ENCODE measurements at places on chromosomes 2 and 18.

GRCh38 chr18:26290385-26290784 lies 64.1 kb downstream of the TAF4B start:
- no peak for DNase-seq

DNA sequence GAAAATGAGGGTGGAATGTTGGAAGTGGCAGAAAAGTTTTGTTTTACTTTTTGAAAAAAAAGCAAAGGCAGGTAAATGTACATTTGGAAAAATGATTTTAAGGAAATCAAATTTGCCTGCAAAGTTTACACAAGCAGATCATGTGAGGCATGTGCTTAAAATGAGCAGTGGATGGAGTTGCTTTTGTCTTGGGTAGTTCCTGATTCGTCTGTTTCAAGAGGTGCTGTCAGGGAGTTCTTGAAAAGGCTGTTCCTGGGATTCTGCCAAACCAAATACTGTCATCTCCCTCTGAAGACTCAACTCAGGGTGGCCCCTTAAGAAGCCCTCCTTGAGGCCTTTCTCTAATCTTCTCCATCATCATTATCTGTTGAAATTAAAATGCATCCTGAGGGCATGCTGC lies 59.0 kb downstream of the TACR1 start:
- DNase-seq, result no peak

- no peak for DNase-seq
Observed at GRCh38 chr18:10009321-10010144, 95.7 kb downstream of the VAPA start.

DNA sequence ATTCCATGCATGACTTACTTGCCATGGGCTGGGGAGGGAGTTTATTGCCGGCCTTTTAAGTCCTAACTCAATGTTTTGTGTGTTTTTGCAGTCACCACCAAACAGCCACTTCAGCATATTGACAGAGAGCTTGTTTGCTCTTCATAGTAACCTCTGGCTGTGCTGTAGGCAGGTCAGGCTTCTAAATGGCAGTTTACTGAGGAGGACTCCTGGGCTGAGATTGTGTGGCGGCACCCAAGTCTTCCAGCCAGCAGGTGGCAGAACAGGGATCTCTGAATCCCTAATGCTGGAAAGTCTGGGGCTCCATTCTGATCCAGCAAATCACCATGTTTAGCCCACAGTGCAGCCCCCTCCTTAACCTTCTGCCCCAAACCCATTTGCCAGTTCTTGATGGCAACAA lies 121.2 kb downstream of the CAPN13 start:
- DNase-seq, result peak; percentile 76

- peak; percentile 89 for DNase-seq
Observed at GRCh38 chr2:180125245-180125962, 118.3 kb upstream of the CWC22 start.

Data from GM23338 (cell line).